ENCODE measurements at places on chromosomes 4 and X.

GRCh38 chrX:153470411-153471363, at the start of gene HAUS7:
TSS of gene HAUS7 (minus strand) at chrX:153470576. CDS start at chrX:153470557, 19 bp downstream.
- peak; percentile 85 for DNase-seq

DNA sequence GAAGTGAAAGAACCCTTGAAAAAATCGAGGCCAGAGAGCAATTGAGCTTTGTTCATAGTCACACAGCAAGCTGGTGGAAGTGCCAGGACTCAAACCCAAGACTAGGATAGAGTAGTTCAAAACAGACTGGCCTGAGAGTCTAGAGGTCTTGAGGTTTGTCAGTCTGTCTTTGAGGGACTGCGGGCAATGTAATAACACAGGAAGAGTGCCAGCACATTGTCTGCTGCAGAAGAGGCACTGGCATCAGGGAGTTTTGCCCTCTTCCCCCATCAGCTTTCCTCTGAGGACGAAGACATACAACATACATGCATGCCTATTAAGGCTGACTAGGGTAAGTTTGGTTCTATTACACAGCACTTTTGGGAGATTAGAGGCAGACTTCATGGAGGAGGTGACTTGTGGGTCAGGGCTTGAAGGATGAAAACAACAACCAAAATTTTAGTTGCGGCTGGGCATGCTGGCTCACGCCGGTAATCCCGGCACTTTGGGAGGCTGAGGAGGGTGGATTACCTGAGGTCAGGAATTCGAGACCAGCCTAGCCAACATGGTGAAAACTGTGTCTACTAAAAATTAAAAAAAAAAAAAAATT, 64.1 kb upstream of the LAS1L start:
- no peak for DNase-seq

DNA sequence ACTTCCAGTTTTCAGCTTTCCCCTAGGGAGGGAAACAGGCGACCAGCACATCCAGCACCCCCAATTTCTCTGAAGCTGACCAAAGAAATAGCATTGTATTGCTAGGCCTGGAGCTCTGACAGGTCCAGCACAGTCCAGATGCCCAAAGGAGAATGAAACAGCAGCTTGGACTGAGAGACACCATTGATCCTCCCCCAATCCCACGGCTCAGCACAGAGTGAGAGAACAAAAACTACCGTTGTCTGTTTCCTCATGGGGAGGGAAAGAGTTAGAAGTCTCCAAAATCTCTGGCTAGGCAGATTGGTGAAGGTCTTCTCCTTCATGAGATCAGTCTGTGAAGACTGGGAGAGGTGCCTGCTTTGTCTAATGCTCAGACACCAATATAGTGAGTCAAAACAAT, 8.6 kb downstream of the TCEAL7 start:
- DNase-seq: no peak

DNA sequence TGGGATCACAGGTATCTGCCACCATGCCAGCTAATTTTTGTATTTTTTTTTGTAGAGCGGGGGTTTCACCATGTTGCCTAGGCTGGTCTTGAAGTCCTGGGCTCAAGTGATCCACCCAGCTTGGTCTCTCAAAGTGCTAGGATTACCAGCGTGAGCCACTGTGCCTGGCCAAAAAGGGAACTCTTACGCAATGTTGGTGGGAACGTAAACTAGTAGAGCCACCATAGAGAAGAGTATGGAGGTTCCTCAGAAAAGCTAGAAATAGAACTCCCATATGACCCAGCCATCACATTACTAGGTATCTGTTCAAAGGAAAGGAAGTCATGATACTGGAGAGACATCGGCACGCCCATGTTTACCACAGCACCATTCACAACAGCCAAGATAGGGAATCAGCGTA, 85.9 kb downstream of the PRKX start:
- no peak for DNase-seq

- DNase-seq: no peak
These were observed 123.4 kb downstream of the MFAP3L start for GRCh38 chr4:169902658-169903345.

GRCh38 chr4:31107362-31107761, 387.2 kb downstream of the PCDH7 start:
- no peak for DNase-seq

DNA sequence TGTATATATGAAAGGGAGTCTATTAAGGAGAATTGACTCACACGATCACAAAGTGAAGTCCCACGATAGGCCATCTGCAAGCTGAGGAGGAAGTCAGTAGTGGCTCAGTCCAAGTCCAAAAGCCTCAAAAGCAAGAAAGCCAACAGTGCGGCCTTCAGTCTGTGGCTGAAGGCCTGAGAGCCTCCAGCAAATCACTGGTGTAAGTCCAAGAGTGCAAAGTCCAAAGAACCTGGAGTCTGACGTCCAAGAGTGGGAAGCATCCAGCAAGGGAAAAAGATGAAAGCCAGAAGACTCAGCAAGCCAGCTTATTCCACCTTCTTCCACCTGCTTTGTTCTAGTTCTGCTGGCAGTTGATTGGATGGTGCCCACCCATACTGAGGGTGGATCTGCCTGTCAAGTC, 104.1 kb downstream of the IL1RAPL2 start:
- no peak for DNase-seq

Data from stimulated activated CD4-positive, alpha-beta T cell treated with anti-CD3 and anti-CD28 coated beads, TNF-alpha, amount 100 ng/mL, for 24 hours (primary cell).